ENCODE measurements at places on chromosomes 5 and 9. TPM values are rescaled to one million over a fixed set of nuclear protein-coding genes. Genes with fewer than 3 reads are reported as not detected.
A peak's percentile ranks its signal among the peaks of the same experiment; 100 is the strongest.

PCDHA9 gene
- total RNA-seq = not detected

DNA sequence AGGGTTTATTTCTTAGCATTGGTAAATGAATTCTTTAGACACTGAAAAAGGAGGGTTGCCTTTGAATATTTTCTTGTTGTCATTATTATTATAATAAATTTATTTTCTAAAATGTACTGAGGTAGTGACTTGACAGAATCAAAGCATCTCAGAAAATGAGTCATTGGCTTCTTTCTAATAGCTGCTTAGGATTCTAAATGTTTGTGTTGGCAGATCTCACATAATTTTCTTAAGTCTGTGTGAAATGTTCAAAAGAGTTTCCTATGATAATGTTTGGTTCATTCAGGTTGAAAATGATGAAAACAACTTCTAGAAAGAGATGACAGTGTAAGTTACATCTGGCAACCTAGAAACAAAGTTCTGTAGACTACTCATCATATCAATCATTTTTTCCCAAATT, 69.7 kb downstream of the SH3GL2 start:
- DNase-seq = no peak

INSL4 gene
- not detected for total RNA-seq

- DNase-seq = no peak
Observed at GRCh38 chr9:115296831-115297565, 179.0 kb upstream of the TNC start.

ANKRD18A gene
- total RNA-seq = 7.0 TPM

- peak; percentile 45 for DNase-seq
Observed at GRCh38 chr9:14348373-14349145, 34.6 kb upstream of the NFIB start.

- no peak for DNase-seq
Observed at GRCh38 chr5:5276430-5276829, 136.3 kb downstream of the ADAMTS16 start.

DNA sequence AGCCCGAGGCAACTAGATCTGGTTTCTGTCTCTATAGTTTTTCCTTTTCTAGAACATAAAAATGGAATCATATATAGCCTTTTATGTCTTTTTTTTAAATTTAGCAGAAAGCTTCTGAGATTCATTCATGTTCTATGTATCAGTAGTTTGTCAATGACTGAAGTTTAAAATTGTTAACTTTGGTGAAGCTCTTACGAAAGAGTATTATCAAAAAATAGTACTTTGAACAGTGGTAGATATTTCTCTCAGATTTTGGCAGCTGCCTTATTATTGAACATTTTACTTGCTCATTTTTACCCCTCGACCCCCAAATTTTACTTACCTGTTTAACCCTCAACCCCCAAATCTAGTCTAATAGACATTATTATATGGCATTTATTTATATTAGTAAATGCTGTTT, 10.2 kb downstream of the NIPBL start:
- DNase-seq = no peak

DNA sequence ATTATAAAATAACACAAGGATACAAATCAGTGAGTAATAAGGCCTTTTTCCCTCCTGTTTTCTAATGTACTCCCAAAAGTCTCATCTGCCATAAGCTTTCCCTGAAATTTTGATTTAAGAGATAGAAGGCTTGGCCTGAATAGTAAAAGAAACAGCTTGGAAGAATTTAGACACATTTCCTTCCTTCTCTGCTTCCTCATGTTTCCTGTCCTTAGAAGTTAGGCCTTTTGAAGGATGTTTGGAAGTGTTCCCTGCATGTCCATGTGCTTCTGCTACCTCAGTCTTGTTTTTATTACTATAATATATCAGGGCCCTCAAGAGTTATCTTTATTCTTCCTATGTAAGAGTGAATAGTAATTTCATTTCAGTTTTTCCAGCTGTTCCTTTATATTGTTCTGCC, 242.7 kb downstream of the DEPDC1B start:
- DNase-seq = no peak

DNA sequence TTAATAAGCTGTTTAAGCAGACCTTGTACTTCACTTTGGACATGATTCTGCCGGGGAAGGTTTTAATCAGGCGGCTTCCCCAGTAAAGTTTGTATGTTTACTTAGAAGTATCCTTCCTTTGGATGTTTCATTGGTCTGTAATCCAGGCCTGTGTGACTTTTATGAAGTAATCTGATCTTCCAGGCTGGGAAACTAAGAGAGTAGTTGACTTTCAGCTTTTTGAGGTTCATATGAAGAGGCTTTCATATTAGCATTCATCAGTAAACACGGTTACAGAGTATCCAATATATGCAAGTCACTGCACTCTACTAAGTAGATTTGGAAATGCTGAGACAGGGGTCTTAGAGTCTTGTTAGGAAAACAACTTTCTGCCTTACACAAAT, 1.1 kb downstream of the DNAJC21 start:
- DNase-seq = no peak

GRCh38 chr9:129612123-129612522, 8.8 kb downstream of the C9orf50 start:
- DNase-seq = no peak

DNA sequence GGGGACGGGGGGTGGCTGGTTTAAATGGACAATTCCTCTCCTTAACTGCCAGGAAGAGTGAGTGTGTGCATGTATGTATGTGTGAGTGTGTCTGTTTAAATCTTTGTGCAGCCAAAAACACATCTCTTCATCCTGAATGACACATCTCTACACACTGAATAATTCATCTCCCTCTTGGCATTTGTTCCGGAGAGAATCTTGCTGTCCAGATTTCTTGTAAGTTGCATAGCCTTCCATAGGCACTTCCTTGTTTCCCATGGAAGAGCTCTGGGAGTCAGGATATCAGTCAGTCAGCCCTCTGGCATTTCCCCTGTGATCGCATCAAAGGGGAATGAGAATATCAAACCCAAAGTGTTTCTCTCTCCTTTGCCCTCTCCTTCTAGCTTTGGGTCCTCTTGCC, 74.7 kb downstream of the WWC1 start:
- no peak for DNase-seq

PIP5KL1 gene
- total RNA-seq = 3.8 TPM

LRRC19 gene
- total RNA-seq = not detected

DNA sequence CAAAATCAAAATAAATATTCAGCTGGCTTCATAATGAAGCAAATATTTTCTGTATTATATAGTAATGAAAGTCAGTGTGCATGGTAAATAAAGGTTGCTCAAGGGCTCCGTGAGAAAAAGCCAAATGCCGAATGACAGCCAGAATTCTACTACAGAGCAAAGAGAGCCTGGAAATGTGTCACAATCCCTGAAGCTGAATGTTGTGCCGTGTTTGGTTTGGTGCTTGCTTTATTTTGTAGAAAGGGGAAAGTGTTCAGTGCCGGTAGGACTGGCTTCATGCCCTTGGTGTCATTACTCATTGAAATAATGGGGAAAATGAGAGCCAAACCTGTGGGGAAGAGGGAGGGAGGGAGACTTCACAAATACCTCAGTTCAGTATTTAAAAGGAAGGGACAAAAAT, 26.8 kb upstream of the ADAMTSL1 start:
- DNase-seq = no peak

IL4 gene
- total RNA-seq = not detected

DNA sequence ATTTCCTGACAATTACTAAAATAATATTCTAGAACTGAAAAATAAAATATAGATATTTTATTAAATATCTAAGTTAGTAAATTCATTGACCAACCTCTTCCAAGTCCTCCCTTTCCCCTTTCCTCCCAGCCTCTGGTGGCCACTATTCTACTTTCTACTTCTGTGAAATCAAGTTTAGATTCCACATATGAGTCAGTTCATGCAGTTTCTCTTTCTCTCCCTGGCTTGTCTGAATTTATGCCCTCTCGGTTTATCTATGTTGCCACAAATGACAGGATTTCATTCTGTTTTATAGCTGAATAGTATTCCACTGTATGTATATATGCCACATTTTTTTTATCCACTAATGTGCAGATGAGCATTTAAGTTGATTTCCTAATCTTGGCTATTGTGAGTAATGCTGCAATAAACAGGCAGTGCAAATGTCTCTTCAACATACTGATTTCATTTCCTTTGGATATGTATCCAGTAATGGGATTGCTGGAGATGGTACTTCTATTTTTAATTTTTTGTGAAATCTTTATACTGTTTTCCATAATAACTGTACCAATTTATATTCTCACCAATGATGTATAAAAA, 52.3 kb downstream of the WDR36 start:
- DNase-seq = no peak

HMCN2 gene
- 3.7 TPM for total RNA-seq

DNA sequence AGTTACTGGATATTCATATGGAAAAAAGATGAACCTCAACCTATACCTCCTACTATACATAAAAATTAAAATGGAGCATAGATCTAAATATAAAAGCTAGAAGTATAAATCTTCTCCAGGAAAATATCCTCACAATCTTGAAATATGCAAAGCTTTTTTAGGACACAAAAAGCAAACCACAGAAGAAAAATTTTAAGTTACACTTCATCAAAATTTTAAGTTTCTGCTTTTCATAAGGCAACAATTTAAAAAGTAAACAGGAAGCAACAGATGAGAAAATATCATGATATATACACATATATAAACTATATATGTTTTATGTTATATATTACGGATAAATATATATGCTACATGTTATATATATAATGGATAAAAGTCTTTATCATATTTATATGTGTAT, 157.5 kb downstream of the ADAMTS6 start:
- no peak for DNase-seq

SLC28A3 gene
- total RNA-seq = 1.2 TPM

C5orf46 gene
- not detected for total RNA-seq

C5orf58 gene
- total RNA-seq = not detected

GRCh38 chr5:24073107-24073506, 565.7 kb downstream of the PRDM9 start:
- DNase-seq = no peak

TRMO gene
- total RNA-seq = 16.5 TPM

OR1Q1 gene
- not detected for total RNA-seq

- no peak for DNase-seq
Observed at GRCh38 chr9:6144947-6145346, 70.7 kb upstream of the IL33 start.

DNA sequence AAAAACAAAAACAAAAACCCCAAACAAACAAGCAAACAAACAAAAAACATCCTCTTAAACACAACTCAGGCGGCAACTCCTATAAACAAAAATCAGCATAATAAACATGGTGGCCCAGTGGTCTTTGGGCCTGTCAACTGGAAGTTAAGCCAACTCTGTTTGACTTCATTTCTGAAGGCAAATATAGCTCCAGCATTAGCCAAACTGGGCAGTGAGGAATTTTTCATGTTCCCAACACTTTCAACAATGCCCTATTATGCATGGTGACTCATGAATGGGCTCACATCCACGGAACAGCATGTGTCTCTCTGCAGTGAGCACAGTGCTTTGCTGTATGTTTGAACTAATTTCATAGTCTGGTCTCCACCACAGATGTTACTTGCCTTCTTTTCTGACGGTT, 143.9 kb upstream of the STC2 start:
- DNase-seq = peak; percentile 8

PPWD1 gene
- 31.0 TPM for total RNA-seq

DNA sequence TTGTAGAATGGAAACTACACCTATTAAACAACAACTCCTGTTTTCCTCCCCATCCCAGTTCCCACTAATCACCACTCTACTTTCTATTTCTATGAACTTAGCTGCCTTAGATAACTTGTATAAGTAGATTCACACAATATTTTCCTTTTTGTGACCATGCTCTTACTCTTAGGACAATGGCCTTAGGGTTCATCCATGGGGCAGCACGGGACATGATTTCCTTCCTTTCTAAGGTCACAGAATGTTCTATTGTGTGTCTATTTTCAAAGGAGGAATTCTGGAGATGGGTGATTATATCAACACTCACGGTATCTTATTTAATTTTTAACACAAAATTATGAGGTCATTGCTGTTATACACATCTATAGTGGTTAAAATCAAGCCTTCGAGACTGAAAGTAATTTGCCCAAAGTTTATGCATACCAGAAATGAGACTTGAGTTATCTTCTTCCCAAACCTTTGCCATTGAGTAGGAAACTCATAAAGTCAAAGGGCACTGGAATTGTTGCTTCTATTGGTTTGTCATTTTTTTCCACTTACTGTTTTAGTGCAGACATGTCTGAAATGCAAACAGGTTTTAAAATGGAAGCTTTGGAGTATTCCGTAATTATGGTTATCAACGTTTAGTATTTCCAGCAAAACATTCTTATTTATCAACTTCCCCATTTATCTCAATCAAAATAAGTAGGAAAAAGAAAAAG, 23.6 kb downstream of the CTSL start:
- DNase-seq = no peak

OLFML2A gene
- total RNA-seq = 10.8 TPM

- DNase-seq = no peak
Observed at GRCh38 chr9:127793093-127793708, 7.4 kb downstream of the CDK9 start.

OCLN gene
- 85.7 TPM for total RNA-seq

GRCh38 chr9:131478421-131478868, 24.3 kb upstream of the POMT1 start:
- no peak for DNase-seq

DNA sequence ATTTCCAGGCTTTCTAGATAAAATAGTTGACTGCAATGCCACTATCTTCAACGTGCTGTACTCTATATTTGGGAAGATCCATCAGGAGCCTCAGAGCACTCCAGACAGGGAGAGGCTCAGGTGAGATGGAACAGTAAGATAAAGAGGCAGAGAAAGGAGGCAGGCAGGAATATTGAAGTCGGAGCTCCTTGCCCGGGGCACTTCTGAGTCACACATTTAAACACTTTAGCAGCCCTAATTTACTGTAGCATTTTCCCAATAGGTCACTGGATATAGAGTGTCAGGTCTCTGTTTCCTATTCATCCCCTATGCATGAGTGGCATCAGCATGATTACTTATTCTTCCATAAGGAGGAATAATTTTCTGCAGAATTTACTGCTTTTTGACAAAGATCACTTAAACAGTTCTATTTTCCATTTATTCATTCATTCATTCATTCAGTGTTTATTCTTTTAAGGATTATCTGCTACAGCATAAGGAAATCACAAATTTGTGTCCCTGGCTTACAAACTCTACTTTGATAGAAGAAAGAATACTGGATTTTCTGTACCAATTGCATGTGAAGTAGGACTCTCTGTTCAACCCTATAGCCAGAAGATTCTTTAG, 170.7 kb downstream of the MAPKAP1 start:
- DNase-seq = no peak

All from left lung (tissue), 14 donors.